Muscle of arm (tissue), 14 donors: ENCODE measurements at places on chromosomes 12 and 14. TPM values are rescaled to one million over a fixed set of nuclear protein-coding genes. Genes with fewer than 3 reads are reported as not detected.

HEBP1 gene
- 37.6 TPM for polyA plus RNA-seq

FOXG1 gene
- 0.07 TPM for polyA plus RNA-seq

BIN2 gene
- polyA plus RNA-seq, result 2.5 TPM

KITLG gene
- polyA plus RNA-seq, result 18.3 TPM

TMEM121 gene
- polyA plus RNA-seq, result 2.6 TPM

MYRFL gene
- polyA plus RNA-seq, result 0.30 TPM

GYS2 gene
- polyA plus RNA-seq, result not detected

KIF21A gene
- polyA plus RNA-seq, result 7.6 TPM

SOAT2 gene
- polyA plus RNA-seq, result 0.21 TPM

ADAMTS20 gene
- polyA plus RNA-seq, result not detected
